ENCODE measurements at places on chromosomes 1 and 21.

DNA sequence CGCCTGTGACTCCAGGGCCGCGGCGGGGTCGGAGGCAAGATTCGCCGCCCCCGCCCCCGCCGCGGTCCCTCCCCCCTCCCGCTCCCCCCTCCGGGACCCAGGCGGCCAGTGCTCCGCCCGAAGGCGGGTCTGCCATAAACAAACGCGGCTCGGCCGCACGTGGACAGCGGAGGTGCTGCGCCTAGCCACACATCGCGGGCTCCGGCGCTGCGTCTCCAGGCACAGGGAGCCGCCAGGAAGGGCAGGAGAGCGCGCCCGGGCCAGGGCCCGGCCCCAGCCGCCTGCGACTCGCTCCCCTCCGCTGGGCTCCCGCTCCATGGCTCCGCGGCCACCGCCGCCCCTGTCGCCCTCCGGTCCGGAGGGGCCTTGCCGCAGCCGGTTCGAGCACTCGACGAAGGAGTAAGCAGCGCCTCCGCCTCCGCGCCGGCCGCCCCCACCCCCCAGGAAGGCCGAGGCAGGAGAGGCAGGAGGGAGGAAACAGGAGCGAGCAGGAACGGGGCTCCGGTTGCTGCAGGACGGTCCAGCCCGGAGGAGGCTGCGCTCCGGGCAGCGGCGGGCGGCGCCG, at the start of gene SIM2:
Gene SIM2 (plus strand): TSS at position 135 of the 565 bp plus-strand sequence. CDS start 632 bp downstream, outside the sequence.
- no peak for DNase-seq

GRCh38 chr21:45932922-45933502, 48.6 kb upstream of the COL6A1 start:
- no peak for DNase-seq

- no peak for DNase-seq
These were observed 30.4 kb upstream of the SOX13 start for GRCh38 chr1:204042516-204042915.

- no peak for DNase-seq
These were observed 72.9 kb downstream of the IFI44 start for GRCh38 chr1:78722521-78722920.

DNA sequence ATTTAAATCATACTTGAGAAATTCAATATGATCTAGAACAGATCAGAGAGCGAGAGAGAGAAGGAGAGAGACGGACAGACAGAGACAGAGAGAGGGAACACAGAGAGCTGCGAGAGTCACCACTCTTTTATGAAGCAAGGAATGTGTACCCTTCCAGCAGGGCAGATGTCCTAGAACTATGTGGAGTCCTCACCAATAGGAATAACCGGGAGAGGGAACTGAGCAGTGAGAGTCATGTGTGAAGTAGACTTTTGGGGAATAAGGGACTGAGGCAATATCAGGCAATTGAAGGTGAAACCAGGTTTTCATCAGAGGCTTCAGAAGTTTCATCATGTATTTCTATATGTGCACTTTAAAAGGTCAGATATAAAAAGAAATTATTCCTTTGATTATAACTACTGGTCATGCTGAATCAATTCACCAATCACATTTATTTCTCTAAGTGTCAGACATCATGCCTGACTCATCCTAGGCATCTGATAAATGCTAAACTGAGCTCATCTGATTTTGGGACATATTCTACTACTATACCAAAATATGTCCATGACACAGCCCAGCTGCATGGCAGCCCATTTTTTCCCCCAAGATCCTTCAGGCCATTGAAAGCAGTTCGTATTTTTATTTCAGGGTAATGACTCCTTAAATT, 22.4 kb downstream of the VTCN1 start:
- no peak for DNase-seq

DNA sequence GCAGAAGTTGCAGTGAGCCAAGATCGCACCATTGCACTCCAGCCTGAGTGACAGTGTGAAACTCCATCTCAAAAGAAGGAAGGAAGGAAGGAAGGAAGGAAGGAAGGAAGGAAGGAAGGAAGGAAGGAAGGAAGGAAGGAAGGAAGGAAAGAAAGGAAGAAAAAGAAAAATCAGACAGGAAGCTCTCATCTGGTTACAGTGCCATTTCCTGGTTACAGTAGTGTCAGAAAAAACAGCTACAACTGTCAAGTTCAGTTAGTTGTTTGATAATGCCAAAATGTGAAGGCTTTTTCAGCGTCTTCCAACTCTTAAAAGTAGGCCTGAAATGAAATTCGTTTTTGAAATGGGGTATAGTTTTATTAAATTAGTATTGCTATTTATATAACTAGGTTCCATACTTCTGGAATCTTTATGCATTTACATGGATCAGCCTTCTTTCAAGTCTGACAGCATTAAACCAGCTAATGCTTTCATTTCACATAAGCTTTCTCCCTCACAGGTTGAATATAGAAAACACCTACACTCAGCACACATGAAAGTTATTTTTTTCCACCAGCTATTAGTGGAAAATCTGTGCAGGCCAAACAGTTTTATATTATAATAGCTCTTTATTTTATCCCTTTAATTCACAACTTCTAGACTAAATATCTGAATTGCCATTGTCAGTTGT, 21.2 kb downstream of the PTPN22 start:
- DNase-seq = no peak

- DNase-seq = no peak
These were observed 39.7 kb downstream of the CAPZB start for GRCh38 chr1:19445417-19446342.

- no peak for DNase-seq
These were observed 509 bp downstream of the ADAMTS4 start for GRCh38 chr1:161198194-161198896.

- DNase-seq = no peak
These were observed 108.2 kb upstream of the COL6A1 start for GRCh38 chr21:45873418-45873817.

DNA sequence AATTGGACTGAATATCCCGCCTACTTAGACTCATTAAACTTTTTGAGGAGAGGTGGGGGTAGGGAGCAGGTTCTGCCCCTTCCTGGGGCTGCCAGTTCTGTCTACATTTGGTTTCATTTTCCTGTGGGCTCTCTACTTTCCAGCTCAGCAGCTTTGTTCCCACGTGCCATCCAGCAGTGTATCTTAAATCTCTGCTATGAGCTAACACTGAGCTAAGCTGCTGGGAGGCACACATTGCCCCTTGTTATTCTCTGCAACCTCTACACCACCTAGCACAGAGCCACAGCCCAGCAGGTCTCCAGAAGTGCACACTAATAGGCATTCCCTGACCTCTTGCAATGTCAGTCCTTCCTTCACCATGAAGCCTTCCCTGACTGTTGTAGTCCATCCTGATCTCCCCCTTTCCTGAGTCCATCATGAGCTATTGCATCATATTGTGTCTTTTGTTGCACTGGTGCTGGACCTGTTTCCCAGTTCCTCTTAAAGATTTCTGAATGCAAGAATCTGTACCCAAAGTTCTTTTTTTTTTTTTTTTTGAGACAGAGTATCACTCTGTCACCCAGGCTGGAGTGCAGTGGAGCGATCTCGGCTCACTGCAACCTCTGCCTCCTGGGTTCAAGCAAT, 28.7 kb upstream of the NRDC start:
- DNase-seq = no peak

DNA sequence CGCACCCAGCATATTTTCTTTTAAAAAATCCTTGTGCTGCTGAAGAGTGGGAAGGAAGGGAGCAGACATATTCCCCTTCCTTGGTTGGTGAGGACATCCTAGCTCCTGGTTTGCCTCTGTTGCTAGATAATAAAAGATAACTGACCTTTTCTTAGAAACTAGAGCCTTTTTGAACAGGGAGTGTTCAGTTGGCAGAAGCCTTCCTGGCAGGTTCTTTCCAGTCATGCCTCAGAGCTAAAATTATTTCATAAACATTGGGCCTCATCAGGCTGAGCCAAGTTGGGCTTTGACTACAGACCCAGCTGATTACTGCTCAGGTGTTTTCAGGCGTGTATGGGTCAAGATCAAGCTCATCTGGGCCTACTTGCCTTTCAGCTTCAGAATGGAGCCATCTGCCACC, 22.7 kb upstream of the SH3BGRL3 start:
- DNase-seq = no peak

DNA sequence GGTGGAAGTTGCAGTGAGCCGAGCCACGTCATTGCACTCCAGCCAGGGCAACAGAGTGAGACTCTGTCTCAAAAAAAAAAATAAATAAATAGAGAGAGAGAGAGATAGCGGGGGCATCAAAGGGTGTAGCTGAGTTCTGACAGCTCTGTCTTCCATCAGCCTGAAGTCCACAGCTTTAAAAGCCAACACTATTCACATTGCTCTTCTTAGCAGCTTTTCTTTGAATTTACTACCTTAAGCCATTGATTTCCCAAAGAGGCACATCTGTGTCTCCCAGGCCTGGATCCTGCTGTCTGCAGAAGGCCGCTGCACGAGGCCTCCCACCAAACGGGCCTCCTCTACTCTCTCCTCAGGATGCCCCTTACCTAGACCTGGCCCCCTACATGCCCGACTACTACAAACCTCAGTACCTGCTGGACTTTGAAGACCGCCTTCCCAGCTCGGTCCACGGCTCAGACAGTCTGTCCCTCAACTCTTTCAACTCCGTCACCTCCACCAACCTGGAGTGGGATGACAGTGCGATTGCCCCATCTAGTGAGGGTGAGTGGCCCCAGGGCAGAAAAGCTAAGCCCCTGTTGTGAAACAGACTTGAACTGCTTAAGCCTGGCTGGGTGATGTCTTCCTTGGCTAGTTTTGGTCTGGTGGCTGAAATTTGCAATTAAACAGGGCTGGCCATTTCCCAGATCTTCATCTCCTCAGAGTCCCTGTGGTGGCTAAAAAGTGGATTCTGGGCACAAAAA, 16.5 kb upstream of the SLC25A34 start:
- DNase-seq = no peak

GRCh38 chr1:229597877-229598276, 28.0 kb downstream of the TAF5L start:
- DNase-seq = no peak

DNA sequence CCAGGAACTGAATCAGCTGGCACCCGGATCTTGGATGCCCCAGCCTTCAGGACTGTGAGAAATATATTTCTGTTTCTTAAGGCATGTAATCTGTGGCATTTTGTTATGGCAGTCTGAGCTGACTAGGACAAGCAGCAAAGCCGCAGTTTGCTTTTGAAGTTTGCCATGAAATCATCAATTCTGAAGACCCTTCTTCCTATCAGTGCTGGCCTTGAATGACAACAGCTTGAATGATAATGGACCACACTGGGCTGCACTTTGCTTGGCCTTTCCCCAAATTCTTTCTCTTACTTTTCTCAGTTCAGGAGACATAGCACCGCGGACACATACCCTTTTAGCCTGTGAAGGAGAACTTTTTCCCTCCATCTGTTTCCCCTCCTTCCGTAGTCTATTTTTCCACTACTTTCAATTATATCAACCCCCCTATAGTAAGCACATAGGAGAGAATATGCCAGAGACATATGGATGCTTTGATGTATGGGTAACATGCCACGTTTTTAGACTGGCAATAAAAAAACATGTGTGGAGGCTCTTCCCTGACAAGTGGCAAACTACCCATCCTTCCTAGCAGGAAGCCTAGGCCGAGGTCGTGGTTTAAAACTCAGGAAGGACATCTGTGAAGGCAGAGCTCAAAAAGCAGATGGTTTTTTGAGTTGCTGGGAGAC, 42.9 kb downstream of the HLX start:
- no peak for DNase-seq

DNA sequence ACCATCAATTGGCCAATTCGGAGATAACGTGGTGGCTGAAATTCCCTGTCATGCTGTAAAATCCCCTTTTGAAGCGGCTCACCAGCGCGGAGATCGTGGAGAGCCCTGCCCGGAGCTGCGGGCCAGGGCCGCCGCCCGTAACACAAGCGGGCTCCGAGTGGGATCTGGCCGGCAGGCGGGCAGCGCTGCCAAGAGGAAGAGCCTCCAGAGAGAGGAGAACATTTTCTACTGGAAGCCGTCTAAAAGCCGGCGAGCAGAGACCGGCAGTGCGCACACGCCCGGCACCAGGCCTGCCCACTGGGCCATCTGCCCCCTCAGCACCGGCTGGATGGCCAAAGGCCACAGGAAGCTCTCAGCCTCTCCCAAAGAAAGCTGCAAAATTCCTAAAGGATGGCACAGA, 15.5 kb downstream of the SSBP3 start:
- DNase-seq = no peak

DNA sequence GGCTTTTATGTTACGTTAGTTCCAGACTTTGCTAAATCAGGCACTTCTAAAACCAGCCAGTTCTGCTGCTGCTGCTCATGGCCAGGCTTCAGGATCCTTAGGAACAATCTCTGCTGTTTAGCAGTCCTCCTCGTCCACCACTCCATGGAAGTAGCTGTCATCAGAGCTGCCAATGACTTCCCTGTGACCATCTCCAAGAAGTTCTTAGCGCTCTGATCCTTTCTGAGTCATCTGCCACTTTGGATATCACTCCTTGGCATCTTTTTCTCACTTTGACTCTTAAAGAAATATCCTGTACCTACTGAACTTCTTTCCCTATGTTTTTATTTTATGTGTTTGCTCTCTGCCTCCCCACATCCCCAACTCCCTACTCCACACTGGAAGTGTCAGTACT, 14.7 kb upstream of the IRF2BP2 start:
- DNase-seq = no peak

GRCh38 chr1:39061951-39062350, 35.8 kb downstream of the NDUFS5 start:
- DNase-seq = no peak

DNA sequence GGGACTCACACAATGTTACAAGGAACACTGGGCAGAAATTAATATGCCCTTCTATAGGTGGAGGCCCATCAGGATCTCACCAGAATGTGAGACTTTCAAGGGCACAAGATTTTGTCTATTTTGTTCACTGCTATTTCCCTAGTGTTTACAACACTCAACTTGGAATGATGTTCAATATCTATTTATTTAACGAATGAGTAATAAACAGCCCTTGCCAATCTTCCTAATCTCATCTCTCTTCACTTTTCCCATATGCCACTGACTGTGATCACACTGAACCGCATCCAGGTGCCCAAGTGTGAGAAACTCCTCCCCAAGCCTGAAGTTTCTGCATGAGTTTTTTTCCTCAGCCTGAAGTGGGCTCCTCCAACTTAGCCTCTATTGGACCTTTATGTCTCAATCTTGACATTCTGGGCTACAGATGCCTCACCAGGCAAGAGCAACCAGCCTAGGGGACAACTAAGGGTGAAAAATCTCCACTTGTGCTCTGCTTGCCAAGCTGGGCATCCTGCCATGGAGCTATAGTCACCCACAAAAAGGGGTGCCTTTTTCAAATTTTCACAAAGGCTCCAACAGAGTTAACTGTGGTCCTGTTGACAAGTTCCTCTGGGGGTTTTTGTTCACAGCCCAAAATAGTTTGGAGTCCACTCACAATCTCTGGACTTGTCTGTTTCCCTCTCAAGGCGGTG, 105.6 kb downstream of the PLPP3 start:
- DNase-seq = no peak

DNA sequence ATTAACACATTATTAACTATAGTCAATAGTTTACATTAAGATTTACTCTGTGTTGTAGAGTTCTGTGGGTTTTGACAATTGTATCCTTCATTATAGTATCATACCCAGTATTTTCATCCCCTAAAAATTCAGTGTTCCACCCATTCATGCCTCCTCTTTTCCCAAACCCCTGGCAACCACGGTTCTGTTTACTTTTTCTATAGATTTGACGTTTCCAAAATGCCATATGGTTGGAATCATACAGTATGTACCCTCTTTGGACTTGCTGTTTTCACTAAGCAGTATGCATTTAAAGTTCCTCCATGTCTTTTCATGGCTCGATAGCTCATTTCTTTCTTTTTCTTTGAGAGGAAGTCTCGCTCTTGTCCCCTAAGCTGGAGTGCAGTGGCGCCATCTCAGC, 109.5 kb downstream of the LAMC2 start:
- no peak for DNase-seq
